NB4 (cell line): ENCODE measurements at places on chromosomes 12 and 14.
A peak's percentile ranks its signal among the peaks of the same experiment; 100 is the strongest.

DNA sequence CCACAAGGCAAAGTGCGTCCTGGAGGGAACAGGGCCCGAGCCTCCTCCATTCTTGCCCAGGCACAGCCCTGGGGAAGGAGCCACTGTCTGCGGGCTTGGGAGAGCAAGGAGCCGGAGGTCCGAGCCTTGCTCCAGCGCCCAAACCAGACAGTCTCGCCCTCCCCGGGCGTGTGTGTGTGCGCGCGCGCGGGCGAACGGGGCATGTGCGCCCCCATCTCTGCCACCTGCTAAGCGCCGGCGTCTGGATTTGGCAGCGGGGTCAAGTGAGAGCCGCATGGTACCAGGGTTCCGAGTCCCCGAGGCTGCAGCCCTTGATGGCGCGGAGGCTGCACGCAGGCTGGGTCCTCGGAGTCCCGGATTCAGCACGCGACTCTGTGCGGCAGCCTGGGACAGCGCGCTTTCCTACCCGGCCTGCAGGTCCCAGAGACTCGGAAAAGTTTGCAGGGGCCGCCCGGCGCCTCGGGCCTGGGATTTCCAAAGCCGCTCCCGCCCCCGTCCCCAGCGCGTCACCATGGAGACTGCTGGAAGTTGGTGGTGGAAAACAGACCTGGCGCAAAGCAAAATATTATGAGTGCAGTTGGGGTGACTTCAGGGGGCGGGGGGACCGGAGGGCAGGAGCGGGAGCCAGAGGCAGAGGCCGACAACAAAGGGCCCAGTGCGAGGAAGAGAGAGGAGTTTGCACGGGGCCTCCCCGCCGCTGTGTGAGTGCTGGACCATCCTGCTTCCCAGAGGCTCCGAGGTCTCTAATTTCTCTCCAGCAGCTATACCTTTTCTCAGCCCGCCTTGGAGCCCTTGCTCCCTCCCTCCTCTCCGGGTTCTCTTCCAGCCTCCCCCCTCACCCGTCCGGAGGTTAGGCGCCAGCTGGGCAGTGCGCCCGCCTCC is 4.2 kb downstream of the RFX4 start:
- DNase-seq: no peak

DNA sequence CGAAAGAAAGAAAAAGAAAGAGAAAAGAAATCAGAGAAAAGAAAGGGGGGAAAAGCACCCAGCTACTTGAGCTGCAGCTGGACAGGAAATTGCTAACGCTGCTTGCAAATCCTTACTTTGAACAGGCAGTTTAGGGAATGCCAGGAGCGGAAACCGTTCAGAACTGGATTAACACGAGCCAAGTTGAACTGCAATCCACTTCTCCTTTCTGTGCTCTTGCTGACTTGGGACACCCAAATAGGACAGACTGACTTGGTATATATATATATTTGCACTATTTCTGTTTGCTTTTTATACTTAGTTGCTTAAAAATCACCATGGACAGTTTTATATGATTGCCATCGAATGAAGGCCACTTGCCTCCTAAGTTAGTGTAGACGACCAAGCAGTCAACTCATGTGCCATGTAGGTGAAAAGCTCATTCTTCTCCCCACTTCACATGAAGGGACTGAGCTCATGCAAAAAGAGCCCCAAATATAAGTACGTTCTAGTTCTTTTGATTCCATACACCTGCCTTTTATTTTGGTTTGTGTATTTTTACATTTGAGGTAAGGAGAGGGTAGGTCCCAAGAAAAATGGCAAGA is 5.5 kb downstream of the DUSP6 start:
- peak; percentile 90 for DNase-seq

DNA sequence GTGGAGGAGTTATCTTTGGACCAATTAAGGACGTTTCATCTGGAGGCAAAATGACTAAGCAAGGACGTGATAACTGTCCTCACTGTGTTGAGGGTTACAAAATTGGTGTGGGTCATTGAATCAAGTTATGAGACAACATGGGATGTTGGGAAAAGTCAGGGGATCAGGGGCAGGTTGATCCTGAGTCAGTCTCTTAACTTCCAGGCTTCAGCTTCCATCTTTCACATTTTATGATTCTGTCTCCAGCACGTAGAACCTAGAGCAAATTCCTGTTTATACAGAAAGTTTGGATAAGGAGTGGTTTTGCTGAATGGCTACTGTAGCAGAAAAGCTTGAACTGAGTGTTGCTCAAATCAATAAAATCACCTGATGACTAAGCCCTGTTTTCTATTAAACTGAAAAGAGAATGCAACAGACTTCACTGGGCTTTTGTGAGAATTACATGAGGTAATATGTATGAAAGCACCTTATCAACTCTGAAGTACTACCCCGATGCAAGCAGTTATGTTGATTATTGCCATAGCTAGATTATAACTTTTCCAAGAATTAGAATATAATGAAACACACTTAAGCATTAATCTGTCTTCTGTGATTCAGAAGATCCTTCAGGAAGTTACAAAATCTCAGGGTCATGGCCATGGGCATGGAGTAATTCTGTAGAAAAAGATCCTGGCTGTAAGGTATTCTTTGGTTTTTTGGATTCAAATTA is 184.8 kb downstream of the ETV6 start:
- DNase-seq: peak; percentile 64

GRCh38 chr12:51820526-51821439 is 27.7 kb downstream of the FIGNL2 start:
- DNase-seq: peak; percentile 46

DNA sequence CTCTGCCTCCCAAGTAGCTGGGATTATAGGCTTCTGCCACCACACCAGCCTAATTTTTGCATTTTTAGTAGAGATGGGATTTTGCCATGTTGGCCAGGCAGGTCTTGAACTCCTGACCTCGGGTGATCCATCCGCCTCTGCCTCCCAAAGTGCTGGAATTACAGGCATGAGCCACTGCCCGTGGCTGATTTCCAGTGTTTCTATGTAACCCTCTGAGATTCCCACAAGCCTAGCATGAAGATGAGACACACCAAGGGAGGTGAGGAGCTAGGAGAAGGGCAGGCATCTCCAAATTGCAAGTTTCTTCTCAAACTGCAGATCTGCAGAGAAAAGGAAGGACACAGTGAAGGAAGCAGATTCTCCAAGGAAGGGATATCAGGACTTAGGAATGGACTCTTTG is 125.0 kb downstream of the CACNA1C start:
- no peak for DNase-seq

GRCh38 chr12:15829255-15829654 is 40.1 kb upstream of the EPS8 start:
- no peak for DNase-seq

DNA sequence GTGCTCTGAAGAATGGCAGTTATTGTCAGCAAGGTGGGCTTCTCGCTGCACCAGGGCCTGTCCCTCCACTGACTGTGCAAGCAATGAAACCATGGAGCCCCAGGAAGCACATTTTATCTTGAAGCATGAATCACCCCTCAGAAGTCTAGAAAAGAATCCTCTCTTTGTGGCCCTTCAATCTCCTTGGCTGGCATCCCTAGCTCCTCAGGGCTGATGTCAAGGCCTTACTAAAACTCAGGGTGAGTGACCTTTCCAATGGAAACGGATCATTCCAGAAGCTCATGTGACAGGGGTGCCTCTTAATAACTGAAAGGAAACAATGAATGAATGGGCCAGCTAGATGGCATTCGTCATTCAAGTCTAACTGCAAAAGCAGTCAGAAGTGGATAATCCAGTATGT is 22.3 kb upstream of the PLEKHH1 start:
- no peak for DNase-seq

DNA sequence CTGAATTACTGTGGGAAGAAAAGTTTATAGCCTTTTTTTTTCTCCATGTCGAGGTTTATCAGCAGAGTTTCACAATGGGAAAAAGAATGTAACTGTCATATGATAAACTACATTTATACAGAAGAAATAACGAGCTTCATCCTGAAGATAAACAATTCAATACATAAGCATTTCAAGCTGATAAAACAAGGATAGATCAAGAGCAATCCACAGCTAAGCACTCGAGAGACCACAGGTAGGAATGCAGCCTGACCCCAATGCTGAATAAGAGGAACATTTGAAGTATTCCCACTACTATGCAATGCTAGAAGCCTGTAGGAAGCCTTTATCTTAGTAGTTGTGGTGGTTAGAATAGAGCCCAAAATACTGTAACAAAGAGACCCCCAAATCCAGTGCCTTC is 32.6 kb upstream of the DAAM1 start:
- no peak for DNase-seq

DNA sequence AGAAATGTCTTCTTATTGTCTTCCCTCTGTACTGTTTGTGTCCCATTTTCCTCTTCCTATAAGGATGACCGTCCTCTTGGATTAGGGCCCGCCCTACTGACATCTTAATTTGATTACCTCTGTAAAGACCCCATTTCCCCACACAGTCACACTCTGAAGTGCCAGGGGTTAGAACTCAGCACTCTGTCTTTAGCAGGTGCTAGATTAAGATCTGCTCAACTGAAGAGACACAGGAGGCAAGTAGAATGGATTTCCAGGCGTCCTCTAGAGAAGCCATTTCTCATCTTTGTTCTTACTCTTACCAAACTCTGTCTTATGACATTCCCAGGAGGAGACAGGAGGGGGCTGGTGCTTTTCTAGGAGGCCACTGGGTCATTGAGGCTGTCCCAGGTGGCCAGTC is 50.8 kb downstream of the VCPKMT start:
- DNase-seq: no peak

DNA sequence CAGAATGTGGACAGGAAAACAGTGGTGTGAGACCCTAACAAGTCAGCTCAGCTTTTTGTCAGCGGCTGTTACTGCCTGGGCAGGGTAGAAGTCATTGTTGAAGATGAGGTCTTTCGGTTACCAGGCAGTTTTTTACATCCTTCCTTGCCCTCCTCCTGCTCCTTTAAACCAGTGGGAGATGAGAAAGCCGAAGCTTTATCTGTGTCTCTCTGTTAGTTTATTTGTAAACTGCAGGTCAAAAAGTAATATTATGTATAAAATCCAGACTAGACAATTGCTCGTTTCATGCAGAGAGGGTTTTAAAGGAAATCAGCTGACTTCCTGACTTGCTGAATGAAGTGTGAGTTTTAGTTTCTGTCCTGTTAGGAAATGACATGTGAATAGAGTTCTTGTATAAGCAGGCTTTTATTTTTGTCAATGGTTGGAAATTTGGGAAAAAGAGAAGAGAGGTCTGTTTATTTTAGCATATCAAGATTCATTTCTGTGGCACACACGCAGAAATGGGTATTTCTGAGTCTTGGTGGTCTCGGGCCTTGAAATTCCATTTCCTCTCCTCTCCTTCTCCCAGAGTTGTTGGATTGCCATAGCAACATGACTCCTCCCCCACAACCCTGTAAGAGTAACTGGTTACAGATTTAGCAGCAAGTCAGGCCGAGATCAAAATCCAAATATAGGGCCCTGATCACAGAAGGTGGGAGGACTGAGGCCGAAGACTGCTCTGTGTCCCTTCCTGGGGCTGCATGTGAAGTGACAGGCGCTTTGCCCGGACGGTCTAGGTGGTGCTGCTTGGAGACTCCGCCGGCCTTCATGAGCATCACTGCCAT is 60.8 kb downstream of the SAMD4A start:
- no peak for DNase-seq

DNA sequence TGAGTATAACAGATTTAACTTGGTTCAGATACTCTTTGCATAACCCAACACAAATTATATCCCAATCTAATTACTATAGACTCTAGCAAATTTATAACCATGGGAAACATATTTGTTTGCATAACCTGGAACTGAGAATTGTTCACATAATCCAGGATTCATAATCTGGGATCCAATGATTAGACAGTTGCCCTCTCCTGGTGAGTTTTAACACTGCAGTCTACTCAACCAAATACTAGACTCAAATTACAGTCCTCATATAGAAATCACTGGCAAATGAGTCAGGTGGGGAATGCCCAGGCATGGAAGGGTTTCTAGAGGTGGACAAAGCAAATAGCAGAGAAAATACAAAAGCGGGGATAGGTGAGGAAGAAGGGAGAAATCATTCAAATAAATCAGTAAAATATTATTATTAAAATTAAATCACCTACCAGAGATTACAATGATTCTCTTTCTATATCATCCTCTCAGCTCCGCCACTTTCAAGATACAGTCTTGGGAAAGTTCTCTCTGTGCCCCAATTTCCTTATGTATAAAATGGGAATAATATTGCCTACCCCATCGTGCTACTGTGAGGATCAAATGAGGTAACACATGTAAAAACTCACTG is 9.4 kb downstream of the GCH1 start:
- DNase-seq: peak; percentile 34

GRCh38 chr12:33551006-33551405 is 111.4 kb upstream of the SYT10 start:
- DNase-seq: no peak

GRCh38 chr12:53486736-53487487 is 12.3 kb downstream of the MAP3K12 start:
- no peak for DNase-seq

DNA sequence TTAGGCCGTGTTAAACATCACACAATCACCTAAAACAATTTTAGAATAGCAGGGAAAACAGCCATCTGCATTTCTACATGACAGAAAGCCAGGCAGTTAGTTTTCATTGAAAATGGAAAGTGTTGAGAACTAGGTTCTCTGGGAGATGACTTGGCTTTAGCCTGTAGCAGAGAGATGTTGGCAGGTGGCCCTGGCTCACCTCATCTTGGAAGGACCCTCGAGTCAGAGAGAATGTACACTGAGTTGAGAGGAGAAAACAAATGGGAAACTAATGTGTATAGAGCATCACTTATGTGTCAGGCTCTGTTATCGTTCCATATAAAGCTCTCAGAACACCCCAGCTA is 51.9 kb downstream of the SUSD6 start:
- no peak for DNase-seq

- DNase-seq: no peak
Observed at GRCh38 chr12:122856999-122857671, 21.9 kb downstream of the HIP1R start.

DNA sequence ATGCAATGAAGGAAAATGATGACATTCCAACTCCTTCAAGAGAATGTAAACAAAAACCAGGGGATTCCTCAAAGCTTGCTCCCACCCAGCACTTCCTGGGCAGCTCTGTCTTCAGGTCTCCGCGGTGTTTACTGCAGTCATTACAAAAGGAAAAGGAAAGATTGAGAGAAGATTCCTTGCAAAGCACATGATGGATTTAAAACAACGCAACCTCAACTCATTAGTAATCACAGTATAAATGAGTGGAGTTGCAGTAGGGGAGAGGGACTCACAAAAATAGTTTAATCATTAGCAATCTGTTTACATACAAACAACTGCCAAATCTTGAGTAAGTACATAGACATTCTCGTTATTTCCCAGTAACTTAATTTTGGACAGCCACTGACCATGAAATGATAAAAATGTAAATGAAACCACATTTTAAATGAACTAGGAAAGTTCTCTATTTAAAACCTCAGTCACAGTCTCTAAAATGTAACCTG is 49.7 kb upstream of the OVCH1 start:
- no peak for DNase-seq

DNA sequence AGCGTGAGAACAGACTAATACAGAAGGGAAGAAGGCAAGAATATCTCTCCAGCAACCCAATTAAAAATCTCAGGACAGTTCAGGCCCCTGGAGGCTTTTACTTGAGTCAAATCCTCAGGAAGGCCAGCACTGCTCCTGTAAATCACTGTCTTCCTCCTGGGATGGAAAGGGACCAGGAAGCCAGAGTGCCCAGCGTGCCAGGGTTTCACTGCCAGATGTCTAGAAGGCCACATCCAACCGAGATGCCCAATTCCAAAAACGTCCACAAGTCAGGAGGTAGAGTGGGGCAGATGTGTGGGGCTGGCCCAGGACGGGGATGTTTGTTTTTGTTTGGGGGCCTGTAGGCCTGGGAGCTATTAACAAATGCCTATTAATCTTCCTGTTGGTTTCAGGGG is 332.0 kb downstream of the MED13L start:
- no peak for DNase-seq

- no peak for DNase-seq
Observed at GRCh38 chr12:86772696-86773095, 516.5 kb upstream of the MGAT4C start.

- DNase-seq: no peak
Observed at GRCh38 chr12:46253544-46254162, 15.2 kb downstream of the SLC38A1 start.
